ENCODE measurements at places on chromosomes 2 and 18.

DNA sequence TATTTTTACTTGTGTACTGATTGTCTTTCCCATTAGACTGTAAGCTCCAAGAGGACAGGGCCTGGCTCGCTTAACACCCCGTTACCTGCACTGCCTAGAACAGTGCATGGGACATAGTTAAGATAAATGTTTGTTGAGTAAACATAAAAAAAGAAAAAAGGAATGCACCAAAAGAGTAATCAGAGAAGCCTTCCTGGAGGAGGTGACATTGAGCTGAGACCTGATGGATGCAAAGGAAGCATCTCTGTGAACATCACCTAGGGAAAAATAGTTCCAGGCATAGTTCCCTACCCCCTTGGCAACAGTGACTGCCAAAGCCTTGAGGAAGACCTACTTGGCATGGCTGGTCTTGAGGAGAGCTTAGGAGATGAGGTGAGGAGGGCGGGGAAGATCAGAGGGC, 924 bp upstream of the TFCP2L1 start:
- no peak for DNase-seq

GRCh38 chr2:86543335-86543734, 19.9 kb downstream of the CHMP3 start:
- no peak for DNase-seq

GRCh38 chr2:44839370-44839769, 102.1 kb upstream of the SIX3 start:
- DNase-seq: no peak

GRCh38 chr2:46971929-46972328, 56.3 kb upstream of the MCFD2 start:
- DNase-seq: no peak

GRCh38 chr18:7737550-7737949, 170.4 kb downstream of the PTPRM start:
- no peak for DNase-seq

DNA sequence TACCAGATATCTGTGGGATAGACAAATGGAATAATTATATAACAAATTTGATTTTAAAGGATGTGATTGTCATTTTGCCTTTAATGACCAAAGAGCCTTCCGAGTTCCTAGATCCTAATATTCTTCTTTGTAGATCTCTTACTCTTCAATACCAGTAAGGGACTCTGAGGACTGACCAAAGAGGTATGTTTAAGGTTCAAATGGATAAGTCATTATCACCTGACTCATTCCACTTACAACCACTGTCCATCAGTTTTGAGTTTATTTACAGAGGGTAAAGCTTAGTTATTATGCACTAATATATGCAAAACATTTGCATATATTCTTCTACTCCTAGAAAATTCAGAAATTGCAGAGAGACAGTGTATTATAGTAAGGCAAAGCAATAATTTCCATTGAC, 62.7 kb downstream of the CCDC148 start:
- DNase-seq: no peak

- no peak for DNase-seq
Measured at GRCh38 chr2:187982668-187983067, 309.0 kb upstream of the GULP1 start.

Data from SW 1271 (cell line).